ENCODE measurements at places on chromosomes 7 and 10.

- no peak for DNase-seq
These were observed 746 bp downstream of the ARL5B start for GRCh38 chr10:18659819-18660535.

DNA sequence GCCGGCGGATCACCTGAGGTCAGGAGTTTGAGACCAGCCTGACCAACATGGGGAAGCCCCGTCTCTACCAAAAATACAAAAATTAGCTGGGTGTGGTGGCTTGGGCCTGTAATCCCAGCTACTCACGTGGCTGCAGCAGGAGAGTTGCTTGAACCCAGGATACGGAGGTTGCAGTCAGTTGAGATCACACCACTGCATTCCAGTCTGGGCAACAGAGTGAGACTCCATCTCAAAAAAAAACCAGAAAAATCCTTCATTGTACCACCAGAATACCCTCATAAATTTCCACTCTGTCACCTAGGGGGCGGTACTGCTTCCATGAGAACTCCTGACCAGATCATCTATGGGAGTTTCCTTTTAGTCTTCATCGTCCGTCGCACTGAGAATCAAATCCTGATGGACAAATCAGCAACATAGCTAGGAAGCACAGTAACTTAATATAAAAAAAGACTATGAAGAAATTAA lies 225.8 kb upstream of the KLF14 start:
- DNase-seq, result no peak

DNA sequence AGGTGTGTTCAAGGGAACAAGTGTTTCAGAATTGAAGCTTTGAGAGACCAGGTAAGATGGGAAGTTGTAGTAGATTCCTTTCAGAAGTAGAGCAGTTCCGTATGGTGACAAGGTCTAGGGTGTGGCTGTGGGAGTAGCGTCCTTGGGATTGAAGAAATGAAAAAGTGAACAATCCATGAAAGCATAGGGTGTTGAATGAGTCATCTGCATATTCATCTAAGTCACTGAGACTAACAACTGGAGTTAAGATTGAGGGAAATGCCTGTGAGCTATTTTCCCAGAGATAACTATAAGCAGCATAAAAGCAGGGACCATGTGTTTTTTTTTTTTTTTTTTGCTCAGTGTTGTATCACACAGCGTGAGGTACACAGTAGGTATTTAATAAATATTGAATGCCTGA lies 134.8 kb downstream of the PHTF2 start:
- no peak for DNase-seq

DNA sequence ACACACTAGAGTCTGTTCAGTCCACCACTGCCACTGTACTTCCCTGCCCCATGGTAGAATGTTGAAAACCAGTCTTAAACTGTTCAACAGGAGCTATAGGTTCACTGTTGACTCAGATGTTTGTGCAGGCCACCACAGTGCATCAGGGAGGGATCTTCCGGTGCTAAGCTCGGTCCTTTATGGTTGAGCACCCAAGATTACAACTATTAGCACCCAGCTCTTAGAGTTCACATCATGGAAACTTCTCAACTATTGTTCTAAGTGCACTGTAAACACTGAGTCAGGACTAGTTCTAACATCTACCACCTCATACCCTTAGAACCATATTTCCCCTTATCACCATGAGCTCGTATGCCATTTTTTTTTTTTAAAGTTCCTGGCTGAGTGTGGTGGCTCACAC lies 97.1 kb upstream of the MXI1 start:
- no peak for DNase-seq

- DNase-seq, result no peak
These were observed 504.6 kb downstream of the SORCS3 start for GRCh38 chr10:105145711-105146110.

DNA sequence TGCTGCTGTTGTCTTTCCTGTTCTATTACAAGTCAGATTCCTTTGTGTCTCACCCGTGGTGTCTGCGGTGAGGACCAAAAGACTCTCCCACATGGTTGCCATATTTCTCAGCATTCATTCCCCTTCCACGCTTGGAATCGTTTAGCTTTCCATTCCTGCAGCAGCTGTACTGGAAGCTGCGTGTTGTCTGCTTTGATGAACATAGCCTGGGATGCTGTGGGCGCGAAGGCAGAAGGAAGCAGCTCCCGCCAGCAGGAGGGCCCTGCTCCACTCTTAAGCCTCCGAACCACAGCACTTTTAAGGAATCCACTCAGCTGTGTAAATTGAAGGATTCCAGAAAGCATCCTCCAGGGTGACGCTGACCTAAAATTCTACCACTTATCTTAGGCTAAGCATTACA lies 303.6 kb upstream of the PITRM1 start:
- DNase-seq, result no peak

DNA sequence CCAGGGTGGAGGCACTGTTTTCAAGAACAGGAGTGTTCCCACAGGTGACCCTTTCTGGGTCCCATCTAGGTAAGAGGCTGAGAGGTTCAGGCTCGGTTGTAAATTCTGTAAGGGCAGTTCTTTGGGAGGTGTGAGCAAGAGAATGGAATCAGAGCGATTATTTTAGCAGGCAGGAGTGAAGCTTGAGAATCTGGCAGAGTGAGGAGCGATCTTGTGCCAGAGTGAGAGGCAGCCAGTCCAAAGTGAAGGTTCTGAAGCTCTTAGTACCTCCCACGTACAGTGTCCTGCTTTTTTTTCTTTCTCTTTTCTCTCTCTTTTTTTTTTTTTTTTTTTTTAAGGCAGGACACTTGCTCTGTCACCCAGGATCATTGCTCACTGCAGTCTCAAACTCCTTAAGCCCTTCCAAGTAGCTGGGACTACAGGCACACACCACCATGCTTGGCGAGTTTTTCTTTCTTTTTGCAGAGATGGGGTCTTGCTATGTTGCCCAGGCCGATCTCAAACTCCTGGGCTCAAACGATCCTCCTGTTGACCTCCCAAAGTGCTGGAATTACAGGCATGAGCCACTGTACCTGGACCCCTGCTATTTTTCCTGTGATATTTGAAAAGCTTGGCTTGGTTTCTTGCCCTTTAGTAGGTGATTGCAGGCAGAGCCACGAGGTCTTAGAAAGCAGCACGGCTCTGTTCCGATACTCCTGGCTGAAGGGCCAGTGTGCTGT lies 10.9 kb downstream of the POR start:
- DNase-seq, result no peak

DNA sequence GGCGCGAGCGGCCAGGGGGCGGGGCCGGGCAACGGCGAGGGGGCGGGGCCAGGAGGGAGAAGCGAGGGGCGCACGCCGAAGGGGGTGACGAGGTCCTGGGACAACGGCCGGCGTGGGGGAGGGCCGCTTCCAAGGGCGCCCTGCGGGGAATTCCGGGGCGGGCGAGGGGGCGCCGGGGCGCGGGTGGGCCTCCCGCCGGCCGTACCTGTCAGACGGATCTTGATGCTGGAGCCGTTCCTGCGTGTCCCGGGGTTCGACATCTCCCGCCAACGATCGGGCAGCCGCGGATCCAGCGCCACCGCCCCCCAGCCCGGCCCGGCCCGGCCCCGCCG lies 421 bp downstream of the SMURF1 start:
- DNase-seq, result no peak

DNA sequence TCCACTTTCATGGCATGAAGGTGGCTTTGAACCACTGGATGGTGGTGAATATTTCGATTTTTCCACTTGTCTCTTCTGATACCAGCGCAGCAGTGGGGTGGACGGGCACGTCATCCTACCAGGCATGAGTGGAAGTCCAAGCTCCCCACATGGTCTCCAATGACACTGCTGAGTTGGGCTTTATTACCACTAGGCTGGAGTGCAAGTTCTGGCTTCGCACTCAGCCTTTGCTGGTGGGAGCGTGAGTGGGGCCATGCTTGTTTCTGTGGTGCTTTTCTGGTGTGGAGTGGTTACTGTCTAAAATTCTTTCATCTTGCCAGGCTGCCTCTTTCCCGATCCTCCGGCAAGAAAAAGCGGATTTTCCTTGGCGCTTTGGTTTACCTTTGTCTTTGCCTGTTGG lies 70.1 kb upstream of the SDK1 start:
- DNase-seq, result no peak

DNA sequence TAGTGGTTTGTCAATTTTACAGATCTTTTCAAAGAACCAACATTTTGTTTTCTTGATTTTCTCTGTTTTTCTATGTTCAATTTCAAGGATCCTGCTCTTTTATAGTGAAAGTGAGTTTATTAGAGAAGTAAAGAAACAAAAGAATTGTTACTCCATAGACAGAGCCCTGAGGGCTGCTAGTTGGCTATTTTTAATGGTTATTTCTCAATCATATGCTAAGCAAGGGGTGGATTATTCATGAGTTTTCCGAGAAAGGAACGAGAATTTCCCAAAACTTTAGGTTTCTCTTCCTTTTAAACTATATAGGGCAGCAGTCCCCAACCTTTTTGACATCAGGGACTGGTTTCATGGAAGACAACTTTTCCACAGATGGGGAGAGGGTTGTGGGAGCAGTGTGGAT lies 165.0 kb downstream of the CCSER2 start:
- no peak for DNase-seq

DNA sequence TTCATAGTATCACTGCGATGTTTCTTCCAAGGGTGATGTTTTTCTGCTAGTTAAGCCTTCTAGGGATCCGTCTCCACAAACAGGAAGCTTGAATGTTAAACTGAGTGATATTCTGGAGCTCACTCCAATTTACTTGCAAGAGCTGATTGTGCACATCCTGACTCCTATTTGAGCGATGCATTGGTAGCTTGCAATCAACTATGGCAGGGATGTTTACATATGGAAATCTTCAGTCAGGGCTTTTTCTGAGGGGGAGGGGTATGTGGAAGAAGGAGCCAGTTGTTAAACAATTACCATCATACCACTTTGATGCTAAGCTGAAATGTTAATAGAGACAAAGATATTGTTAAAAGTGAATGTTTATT lies 43.2 kb upstream of the NXPH1 start:
- DNase-seq, result no peak

DNA sequence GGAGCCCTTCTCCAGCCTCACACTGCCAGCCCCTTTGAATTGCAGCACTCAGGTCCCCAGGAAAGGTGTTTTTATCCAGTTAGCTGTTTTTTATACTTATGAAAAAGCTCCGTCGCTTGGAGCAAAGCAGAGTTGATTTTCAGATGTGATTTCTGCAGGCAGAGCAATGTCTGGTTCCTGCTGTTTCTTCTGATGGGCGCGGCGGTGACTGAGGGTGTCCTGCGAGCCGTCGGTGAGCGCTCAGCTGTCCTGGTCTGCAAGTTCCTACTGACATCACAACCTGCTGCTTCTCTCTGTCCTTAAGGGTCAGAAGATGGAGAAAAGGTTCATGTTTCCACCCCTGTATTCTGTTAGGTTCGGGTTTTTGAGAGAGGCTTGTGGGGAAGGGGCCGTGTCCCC lies 109.6 kb upstream of the FAM20C start:
- no peak for DNase-seq

- DNase-seq, result no peak
These were observed 210.6 kb downstream of the KLF6 start for GRCh38 chr10:3574451-3574850.

GRCh38 chr7:24755541-24756407 lies 1.5 kb downstream of the GSDME start:
- DNase-seq, result no peak

DNA sequence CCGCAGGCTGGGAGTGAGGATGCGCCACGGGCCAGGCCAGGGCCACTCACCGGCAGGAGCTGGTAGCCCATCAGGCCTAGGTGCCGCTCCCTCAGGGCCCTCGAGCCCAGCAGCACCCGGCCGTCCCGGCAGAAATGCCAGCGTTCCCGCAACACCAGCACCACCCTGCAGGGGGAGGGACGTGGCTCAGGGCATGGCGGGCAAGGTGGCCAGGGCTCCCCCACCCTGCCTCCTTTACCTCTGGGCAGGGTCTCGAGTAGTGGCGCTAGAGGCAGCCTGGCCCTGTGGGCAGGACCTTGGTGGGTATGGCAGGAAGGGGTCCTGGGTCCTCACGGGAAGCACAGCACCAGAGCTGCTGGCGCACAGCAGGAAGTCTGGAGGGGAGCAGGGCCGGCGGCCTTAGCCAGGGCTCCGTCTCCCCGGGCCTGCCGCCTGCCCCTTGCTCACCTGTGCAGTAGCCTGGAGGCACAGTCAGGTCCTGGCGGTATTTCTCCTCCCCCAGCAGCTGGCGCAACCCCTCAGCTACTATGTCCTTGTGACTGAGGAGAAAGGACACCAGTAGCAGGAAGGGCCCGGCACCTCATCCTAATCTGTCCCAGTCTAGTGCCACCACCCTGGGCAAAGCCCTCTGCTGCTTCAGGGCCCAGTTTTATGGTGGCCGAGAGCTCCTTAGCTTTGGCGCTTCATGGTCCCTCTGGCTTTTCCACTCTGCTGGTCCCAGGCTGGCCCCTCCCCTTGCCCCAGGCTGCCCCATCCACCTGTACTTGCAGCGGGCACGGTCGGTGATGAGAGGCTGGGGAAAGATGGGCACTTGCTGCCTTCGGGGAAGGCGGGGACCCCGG lies 3.5 kb downstream of the FASTK start:
- DNase-seq, result no peak

- DNase-seq, result no peak
These were observed 43.2 kb downstream of the CCNY start for GRCh38 chr10:35379226-35380137.

DNA sequence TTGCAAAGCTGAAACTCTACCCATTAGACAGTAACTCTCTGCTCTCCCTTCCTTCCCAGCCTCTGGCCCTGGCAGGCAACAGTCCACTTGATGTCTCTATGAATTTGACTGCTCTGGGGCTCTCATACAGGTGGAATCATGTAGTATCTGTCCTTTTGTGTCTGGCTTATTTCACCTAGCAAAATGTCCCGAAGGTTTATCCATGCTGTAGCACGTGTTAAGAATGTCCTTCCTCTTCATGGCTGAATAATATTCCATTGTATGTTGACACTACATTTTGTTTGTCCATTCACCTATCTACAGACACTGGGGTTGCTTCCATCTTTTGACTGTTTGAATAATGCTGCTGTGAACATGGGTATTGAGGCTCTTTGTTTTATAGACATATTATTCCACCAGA lies 128.9 kb downstream of the EGFR start:
- DNase-seq, result no peak

GRCh38 chr10:121854809-121855445 lies 72.9 kb downstream of the ATE1 start:
- no peak for DNase-seq

GRCh38 chr10:2978111-2978510 lies 89.2 kb upstream of the PFKP start:
- no peak for DNase-seq

DNA sequence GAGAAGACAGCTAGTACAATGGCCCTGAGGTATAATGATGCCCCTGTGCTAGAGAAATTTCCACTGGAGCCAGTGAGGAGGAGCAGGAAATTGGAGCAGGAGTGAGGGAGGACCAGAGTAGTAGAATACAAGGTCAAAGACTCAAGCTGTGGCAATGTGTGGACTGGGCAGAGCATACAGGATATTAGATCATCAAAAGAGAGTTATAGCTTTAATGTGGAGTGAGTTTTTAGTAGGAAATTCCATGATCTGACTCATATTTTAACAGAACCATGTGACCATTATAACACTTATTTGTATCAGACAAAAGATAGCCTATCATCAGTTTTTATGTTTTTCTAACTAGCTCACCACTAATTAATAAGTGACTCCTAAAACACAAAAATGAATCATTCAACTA lies 154.1 kb downstream of the DGKB start:
- DNase-seq, result no peak
